ENCODE measurements at places on chromosomes 6 and 20.

GRCh38 chr6:111792914-111793700 is 80.1 kb downstream of the FYN start:
- DNase-seq: no peak

- peak; percentile 11 for DNase-seq
Observed at GRCh38 chr6:159110013-159110412, 59.2 kb upstream of the FNDC1 start.

DNA sequence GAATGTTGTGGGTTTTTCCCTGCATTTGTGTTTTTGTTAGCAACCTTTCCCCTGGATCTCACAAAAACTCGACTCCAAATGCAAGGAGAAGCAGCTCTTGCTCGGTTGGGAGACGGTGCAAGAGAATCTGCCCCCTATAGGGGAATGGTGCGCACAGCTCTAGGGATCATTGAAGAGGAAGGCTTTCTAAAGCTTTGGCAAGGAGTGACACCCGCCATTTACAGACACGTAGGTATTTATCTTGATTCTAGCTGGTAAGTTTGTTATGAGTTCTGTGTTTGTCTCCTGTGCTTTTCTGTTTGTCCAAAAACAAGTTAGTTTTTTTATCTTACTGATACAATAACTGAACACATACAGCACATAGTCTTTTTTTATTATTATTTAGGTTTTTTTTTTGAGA is 3.0 kb downstream of the SLC25A27 start:
- DNase-seq: no peak

DNA sequence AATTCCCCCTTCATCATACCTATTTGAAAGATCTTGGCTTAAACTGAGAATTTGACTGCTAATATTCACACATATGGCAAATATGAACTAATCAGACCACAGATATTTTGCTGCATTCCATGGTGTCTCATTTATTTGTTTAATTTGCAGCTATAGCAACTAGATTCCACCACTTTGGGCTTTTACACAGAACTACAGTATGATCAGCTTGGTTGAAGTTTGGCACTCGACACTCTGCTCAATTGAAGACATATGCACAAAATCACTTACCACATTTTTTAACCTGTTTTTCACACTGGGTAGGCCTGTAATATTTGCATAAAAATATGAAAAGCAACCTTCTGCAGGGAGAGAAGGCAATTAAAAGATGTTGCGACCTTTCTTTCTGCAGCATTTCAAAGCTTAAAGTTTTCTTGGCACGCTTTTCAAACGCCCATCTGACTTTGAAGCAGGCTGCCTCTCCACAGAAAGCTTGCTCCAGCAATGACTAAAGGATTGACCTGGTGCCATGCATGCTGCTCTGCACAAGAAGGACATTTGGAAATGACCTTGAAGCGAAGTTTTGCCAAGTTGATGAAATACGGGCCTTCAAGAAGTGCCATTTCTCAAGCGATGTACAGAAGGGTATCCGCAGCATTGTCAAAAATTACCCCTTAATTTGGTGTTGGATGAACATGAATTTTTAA is 126.7 kb downstream of the AIG1 start:
- DNase-seq: no peak

- peak; percentile 90 for DNase-seq
Observed at GRCh38 chr6:56528412-56528841, 114.3 kb downstream of the DST start.

DNA sequence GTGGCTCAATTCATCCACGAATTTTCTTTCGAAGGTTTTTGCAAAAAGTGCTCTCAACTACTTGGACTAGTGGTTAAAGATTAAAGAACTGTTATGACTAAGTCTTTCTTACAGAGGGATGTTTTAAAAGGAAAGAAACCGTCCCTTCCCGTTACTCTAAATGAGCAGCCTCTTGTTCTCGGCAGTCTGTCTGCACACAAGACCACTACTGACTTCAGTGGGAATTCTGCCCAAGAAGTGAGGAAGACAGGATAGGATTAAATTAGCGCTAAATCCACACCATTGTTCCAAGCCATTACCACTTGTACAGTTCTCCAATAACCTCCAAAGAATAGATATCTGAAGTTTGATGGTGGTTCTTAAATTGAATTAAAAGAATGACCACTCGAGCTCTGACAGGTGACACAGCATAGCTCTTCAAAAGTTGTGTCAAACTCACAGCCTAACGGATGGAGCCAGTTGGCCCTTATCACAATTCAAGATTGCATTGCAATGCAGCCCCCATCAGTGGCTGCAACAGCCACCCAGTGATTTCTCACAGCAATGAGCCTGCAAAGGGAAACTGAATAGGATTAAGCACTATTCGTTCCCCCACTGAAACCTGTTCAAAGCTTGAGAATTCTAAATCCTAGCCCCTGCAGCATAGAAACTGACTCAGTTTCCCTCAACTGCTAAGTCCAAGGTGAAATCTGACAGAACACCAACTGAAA is 1.8 kb downstream of the EPB41L2 start:
- DNase-seq: peak; percentile 31

- DNase-seq: no peak
Observed at GRCh38 chr20:54047048-54047447, 23.3 kb downstream of the BCAS1 start.

DNA sequence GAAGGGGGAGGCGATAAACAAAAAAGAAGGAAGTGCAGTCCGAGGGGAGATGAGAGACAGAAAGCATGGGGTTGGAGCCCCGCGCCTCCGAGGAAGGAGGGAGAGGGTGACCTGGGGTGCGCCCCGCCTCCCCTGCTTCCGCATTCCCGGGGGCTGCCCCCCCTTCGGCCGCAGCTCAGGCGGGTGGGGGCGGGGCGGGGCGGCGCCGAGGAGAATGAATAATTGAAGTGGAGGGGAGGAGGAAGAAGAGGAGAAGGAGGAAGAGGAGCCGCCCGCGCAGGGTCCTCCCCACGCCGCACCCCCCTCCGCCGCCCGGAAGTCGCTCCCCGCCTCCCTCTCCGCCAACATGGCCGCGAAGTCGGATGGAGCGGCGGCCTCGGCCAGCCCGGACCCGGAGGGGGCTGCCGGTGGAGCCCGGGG is at the start of gene XKR7:
Gene XKR7, plus strand, starts transcription at position 322 of the 420 bp plus-strand sequence. Its CDS starts 25 bp downstream, at position 347.
- DNase-seq: no peak

GRCh38 chr20:38008233-38008944 is 24.9 kb downstream of the TTI1 start:
- no peak for DNase-seq

DNA sequence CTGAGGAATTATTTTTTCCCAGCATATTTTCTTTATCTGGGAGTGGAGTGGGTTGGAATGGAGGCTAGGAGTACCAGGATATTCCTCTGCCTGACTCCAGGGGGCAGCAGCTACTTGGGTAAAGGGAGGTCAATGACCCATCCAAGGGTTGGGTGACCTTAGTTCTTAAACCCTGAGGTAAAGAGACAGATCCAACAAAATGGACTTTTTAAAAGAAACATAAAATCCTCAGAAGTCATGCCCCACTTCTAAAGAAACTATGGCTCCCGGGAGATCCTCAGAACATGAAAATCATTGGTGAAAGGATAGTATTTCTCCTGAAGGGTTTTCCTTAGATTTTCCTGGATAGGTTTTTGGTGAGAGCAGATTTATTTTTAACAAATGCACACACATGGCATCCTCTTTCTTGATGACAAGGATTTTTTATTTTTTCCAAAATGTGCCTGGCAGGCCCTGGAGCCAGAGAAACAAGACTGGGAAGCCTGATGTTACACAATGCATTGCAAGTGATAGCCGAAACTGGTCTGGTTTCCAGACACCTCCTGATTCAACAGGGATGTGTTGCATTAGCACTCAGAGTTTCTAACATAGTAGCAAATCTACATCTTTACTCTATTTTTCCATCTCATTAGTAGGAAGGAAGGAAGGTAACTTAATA is 240.9 kb upstream of the BTBD3 start:
- DNase-seq: peak; percentile 69

DNA sequence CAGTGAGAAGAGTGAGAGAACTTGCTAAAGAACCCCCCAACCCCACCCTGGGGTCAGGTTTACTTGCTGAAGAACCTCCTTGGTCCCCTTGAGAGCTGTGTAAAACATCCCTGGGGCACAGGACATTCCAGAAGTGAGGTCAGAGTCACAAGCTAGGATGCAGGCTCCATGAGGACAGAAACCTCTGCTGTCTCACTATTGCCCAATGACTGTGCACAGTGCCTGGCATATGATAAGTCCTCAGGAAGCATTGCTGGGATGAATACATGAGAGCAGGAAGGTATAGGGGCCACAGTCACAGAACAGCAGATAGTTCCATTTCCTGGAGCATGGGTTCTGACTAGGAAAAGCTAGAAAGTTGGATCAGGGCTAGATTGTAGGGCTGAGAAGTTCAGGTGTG is 18.4 kb downstream of the NT5E start:
- peak; percentile 42 for DNase-seq

DNA sequence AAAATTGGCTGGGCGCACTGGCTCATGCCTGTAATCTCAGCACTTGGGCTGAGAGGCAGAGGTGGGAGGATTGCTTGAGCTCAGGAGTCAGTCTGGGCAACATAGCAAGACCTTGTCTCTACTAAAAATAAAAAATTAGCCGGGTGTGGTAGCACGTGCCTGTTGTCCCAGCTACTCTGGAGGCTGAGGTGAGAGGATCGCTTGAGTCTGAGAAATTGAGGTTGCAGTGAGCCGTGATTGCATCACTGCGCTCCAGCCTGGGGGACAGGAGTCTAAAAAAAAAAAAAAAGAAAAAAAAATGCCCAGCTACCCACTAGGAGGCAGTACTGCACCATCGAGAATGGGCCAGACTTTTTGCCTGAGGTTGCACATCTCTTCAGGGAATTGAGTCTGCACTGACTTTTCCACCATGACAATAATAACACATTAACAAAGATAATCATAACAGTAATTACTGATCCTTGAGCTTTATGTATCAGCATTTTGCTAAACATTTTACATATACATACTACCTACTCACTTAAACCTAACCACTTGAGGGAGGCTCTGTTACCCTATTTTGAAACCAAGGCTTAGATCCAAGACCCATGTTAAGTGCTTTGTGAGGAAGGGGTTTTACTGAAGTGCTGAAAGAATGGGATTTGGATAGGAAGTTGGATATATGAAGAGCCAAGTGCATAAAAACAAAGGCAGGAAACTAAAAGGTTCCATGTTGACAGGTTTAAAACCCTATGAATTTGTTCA is 21.0 kb downstream of the SRSF3 start:
- peak; percentile 60 for DNase-seq

- no peak for DNase-seq
Observed at GRCh38 chr6:55108134-55109130, 65.9 kb upstream of the HCRTR2 start.

GRCh38 chr6:41497573-41497972 is 48.6 kb upstream of the FOXP4 start:
- DNase-seq: no peak

DNA sequence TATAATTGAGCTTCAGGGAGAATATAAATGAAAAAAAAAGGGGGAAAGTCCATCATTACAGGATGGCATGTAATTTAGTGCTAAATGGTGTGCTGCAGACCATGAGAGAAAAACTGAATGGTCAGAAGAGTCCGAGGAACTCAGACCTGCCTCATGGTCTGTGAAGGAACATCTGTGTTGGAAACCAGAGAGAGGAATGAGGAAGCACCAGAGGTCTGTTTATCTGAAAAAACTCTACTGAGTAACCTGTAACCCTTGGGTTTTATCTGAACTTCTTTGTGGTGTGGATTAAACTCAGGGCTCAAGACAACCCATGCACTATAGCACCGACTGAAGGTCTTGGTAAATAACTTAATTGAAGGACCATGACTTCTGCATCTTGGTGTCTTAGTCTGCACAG is 108.1 kb downstream of the RNF144B start:
- DNase-seq: no peak

- no peak for DNase-seq
Observed at GRCh38 chr6:150081702-150082101, 12.8 kb upstream of the ULBP3 start.

DNA sequence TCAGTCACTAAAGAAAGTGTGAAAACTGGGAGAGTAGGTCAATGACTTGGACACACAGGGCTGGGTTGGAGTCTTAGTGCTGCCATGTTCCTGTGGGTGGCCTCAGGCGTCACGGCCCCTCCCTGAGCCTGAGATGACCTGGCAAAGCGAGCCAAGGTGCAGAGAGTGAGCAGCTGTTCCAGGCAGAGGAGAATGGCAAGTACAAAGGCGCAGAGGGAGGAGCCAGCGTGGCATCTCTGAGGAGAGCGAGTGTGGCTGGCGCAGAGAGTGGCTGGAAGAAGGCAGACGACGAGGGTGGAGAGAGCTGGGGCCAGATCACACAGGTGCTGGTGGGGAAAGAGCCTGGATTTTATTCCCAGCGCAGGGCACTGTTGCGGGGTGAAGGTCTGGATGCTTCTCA is 20.6 kb upstream of the CHMP4B start:
- DNase-seq: no peak

DNA sequence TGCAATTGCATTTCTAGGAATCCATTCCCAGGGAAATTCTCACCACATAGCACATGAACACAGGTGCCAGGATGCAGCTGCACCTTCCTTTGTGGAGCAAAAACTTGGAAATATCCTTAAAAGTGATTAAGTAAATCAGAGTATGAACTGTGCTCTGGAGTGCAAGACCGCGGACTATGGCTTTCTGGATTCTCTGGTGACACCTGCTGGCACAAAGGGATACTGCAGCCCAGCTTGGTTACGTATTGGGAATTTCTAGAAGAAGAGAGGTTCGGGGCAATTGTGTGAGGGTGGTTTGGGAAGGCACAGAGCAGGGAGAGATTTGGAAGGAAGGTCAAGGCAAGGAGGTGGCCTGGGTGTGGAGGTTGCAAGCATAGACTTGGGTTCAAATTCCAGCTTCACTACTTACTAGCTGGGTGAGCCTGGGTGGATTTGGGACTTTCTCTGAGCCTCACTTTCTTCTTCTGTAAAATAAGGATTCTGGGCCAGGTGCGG is 15.9 kb upstream of the PEDS1 start:
- peak; percentile 79 for DNase-seq

DNA sequence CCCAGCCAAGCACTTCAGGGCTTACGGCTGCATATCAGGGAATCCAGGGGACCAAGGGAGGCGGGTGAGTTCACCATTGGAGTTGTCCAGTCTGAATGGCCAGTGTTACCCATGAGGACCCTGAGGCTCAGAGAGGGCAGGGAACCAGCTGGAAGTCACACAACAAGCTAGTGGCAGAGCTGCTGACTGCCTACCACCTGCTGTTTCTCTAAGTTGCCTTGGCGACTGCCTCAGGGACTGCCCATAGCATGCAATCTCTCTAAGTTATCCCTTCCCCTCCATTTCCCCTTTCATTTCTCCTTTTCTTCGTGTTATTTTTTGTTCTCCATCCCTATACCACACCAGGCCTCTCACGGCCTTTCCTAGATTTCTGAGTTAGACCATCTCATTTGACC is 71.8 kb upstream of the SIRPA start:
- DNase-seq: no peak

GRCh38 chr6:24757611-24758010 is 17.1 kb upstream of the GMNN start:
- no peak for DNase-seq

DNA sequence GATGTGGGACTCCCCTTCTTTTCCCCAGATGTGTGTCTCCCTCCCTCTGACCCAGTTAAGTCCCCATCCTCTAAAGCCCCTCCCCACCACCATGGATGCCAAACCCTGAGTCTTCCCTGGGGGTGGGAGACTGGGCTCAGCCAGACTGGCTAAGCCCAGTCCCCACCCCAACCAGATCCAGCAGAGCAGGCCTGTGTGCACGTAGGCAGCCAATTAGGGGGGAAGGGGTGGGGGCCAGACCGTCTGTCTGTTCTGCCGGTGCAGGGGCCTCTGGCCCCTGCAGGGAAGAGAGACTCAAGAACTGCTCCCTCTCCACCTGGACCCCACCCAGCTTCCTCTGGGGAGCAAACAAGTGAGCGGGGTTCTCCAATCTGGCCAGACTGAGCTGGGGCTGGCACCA is 605 bp downstream of the COX4I2 start:
- DNase-seq: no peak

Data from RKO (cell line).